ENCODE measurements at places on chromosomes 1 and 21.

DNA sequence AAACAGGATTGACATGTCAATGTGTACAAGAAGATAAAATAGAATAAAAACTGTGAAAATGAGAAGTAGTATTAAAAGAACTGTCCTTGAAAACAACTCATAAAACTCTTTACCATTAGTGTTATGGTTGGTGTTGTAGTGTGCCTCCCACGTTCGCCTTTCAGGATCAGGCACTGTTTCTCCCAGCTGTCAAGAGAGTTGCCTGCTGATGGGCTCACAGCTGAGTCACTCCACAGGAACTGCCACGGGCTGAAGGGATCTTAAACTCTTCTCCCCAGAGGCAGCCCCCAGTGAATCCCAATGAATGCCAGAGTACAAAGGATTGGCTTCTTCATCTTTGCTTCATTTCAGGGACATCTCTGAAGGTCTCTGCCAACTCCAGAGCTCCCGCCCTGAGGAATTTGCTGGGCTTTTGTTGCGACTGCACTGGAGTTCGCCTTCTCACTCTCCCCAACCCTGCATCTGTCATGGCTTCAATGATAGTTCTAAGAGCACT lies 119.6 kb downstream of the ADGRL2 start:
- no peak for DNase-seq

- no peak for DNase-seq
These were observed 97.8 kb upstream of the ADGRL2 start for GRCh38 chr1:81702903-81703302.

- no peak for DNase-seq
These were observed 75.2 kb upstream of the TARDBP start for GRCh38 chr1:10936998-10937901.

- no peak for DNase-seq
These were observed 38.1 kb downstream of the CD160 start for GRCh38 chr1:145757420-145757819.

- DNase-seq, result no peak
These were observed 186.5 kb downstream of the DSCAM start for GRCh38 chr21:40660461-40660860.

All from T follicular helper cell (primary cell).